Activated CD8-positive, alpha-beta memory T cell treated with anti-CD3 and anti-CD28 coated beads, Interleukin-2, amount 50 U/mL, for 48 hours (primary cell): ENCODE measurements at places on chromosomes 12 and 14.

GRCh38 chr12:110280392-110280778 is 662 bp upstream of the ATP2A2 start:
- DNase-seq = no peak

DNA sequence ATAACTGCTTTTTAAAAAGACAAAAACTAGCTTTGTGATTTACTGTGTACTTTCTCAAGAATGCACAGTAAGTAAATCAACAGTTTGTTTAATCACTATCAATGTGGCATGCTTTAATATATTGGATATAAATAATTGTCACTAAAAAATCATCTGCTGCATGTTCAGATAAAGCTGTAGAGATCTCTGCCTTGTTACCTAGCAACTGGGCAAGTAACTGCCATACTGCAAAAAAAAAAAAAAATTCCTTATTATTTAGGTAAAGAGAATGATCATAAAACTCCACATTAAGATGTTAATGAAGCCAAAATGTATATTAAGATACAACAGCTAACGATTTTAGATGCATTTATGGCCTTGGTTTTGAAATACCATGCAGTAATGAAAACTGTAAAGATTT is 237.4 kb downstream of the APAF1 start:
- DNase-seq = no peak

DNA sequence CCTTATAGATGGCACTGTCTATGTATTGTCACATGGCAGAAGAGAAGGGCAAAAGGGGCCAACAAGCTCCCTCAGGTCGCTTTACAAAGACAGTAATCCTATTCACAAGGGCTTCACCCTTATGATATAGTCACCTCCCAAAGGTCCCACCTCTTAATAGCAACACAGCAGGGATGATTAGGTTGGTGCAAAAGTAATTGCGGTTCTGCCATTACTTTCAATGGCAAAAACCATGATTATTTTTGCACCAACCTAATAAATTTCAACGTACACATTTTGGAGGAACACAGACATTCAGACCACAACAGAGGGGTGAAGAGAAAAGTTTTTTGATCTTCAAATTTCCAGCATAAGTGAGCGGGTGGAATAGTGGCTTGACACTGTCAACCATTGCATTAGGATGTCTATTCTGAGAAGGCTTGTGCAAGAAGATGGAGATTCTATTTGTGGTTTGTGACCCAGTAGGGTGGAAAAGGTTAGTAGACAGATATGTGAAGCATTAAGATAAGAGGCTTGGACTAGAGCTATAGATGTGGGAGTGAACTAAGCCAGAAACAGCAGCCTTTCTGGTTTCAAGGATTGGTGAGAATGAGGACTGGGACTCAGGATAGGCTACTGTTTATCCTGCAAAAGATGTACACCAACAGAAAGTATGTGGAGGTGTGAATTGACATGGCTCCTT is 75.5 kb upstream of the CPSF6 start:
- DNase-seq = no peak

DNA sequence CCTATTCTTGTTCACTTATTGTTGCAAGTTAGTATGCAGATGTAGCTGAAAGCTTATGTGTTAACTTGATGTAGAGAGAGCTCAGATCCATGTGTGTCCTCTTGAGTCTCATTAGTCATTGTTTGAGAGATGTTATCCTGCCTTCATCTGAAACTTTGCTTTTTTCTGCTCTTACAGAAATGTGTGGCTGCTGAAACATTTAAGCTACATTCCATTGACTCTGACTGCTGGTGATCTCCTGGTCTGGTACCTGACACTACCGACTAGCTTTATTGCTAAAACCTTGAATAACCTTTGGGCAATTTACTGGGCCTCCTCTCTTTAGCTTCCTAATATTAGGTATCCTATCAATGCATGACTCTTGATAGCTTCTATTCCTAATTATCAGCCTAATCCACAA is 705.6 kb upstream of the FOXG1 start:
- no peak for DNase-seq

DNA sequence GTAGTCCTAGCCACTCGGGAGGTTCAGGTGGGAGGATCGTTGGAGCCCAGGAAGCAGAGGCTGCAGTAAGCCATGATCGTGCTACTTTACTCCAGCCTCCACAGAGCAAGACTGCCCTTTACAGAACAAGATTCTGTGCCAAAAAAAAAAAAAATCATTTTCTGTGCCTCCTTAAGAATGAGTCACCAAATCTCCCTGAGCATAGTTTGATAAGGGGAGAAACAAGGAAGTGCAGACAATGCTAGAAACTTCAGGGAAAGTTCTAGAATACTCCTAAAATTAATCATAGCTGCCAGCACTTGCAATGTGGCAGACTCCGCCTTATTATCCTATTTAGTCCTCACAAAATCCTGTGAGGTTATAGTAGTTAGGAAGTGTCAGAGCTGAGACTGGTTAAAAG is 74.5 kb downstream of the KCNK10 start:
- no peak for DNase-seq

- DNase-seq = peak; percentile 86
Observed at GRCh38 chr12:107092669-107093416, 506 bp downstream of the CRY1 start.

DNA sequence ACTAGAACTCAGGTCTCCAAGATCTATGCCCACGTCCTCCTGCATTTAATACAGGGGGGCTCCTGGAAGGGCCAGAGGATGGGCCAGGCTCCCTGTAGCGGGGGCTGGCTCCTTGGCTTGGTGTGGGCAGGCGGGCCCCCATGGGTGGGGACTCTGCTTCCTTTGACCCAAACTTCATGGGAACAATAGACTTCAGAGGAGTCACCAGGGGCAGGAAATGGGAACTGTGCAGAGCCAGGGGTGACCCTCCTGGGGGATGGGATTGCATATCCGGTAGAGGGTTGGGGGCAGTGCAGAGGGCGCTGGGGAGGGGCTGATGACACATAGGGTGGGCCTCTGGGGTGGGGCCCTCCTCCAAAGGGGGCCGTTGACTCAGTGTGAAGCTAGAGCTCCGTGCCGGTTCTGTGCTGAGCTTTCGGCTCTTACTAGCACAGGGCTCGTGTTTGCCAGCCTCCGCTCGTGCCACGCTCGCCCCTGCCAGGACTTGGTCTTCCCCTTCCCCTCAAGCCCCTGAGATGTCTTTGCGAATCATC is 4.6 kb downstream of the TEAD4 start:
- no peak for DNase-seq

DNA sequence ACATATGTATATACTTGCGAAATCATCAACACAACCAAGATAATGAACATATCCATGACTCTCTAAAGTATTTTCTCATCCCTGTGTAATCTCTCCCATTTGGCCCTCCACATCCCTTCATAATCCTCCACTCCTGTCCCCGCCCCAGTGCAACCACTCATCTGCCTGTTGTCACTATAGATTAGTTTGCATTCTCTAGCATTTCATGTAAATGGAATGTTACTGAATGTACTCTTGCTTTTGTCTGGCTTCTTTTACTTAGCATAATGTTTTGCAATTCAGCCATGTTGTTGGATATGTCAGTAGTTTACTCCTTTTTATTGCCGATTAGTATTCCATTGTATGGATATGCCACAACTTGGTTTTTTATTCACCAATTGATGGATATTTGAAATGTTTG is 99.1 kb downstream of the BICD1 start:
- DNase-seq = no peak

GRCh38 chr12:92650228-92650822 is 52.5 kb upstream of the PLEKHG7 start:
- no peak for DNase-seq

DNA sequence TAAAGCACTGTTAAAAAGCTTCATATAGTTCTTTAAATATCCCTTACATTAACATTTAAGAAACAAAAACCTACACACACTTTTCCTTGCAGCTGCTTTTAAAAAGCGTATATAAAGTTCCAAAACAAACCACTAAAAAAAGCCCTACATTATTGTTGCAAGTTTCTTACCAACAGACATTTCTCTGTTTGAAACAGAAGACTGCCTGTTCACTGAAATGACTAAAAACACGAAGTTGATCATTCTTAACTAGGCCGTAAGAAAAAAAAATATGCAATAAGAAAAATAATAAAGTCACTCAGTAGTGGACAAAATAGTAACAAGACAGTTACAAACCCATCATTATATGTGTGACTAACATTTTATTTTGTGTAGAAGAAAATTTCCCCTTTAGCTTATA is 37.3 kb downstream of the KIF21A start:
- DNase-seq = no peak

GRCh38 chr14:55869397-55870049 is 248.7 kb upstream of the PELI2 start:
- DNase-seq = no peak
